ENCODE measurements at places on chromosomes 12 and 14. TPM values are rescaled to one million over a fixed set of nuclear protein-coding genes. Genes with fewer than 3 reads are reported as not detected.

The RNF212B gene
- polyA plus RNA-seq = 1.1 TPM

The HVCN1 gene
- polyA plus RNA-seq = 3.7 TPM

The SPRYD4 gene
- 2.0 TPM for polyA plus RNA-seq

The TSHR gene
- 0.46 TPM for polyA plus RNA-seq

The POTEM gene
- not detected for polyA plus RNA-seq

The PRB2 gene
- not detected for polyA plus RNA-seq

The RFX4 gene
- not detected for polyA plus RNA-seq

The OAS3 gene
- 5.7 TPM for polyA plus RNA-seq

The RPS26 gene
- polyA plus RNA-seq = 1,182 TPM

The GPR132 gene
- polyA plus RNA-seq = 0.76 TPM

The DTD2 gene
- polyA plus RNA-seq = 8.4 TPM

The PMCH gene
- not detected for polyA plus RNA-seq

The OR4K17 gene
- not detected for polyA plus RNA-seq

The KIF5A gene
- 0.40 TPM for polyA plus RNA-seq

The NKX2-1 gene
- polyA plus RNA-seq = not detected

The KRT86 gene
- not detected for polyA plus RNA-seq

The ADGRD1 gene
- polyA plus RNA-seq = 4.0 TPM

The CLEC1A gene
- polyA plus RNA-seq = 0.46 TPM

The GAS2L3 gene
- polyA plus RNA-seq = 1.1 TPM

The AGAP2 gene
- 0.61 TPM for polyA plus RNA-seq

The ACVRL1 gene
- 11.0 TPM for polyA plus RNA-seq

The ABCC9 gene
- polyA plus RNA-seq = 3.4 TPM

The SLC6A15 gene
- polyA plus RNA-seq = 1.5 TPM

The RAPGEF3 gene
- polyA plus RNA-seq = 22.9 TPM

The DAZAP2 gene
- polyA plus RNA-seq = 141 TPM

The SLC22A17 gene
- polyA plus RNA-seq = 12.5 TPM

The LBHD2 gene
- not detected for polyA plus RNA-seq

The RNASE7 gene
- polyA plus RNA-seq = 0.58 TPM

The SYCP3 gene
- not detected for polyA plus RNA-seq

The DENND5B gene
- 2.0 TPM for polyA plus RNA-seq

The PSMA6 gene
- polyA plus RNA-seq = 167 TPM

The GDF3 gene
- polyA plus RNA-seq = not detected

The MSRB3 gene
- polyA plus RNA-seq = 26.4 TPM

The RASAL1 gene
- polyA plus RNA-seq = 28.9 TPM

Measured in stomach (tissue), 19 donors.